ENCODE measurements at places on chromosomes 3 and 15.
A peak's percentile ranks its signal among the peaks of the same experiment; 100 is the strongest.

DNA sequence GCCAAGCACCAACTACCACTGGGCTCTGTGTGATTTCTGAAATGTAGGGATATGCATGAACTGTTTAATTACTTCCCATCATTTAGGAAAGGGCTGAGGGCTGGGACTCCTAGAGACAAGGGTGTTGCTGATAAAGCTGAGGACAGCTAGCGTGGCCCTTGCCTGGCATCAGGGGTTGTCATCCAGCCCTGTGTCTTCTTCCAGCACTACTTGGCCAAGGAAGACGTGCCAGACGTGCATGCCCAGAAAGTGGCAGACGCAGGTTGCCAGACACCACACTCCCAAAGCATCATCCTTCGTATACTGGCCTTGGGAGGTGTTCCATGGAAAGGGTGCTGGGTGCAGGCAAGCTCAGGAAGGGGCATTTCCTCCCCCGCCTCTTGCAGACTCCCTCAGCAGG is 64.8 kb downstream of the LRIG1 start:
- DNase-seq = no peak

GRCh38 chr3:189551007-189551406 is 80.2 kb upstream of the TP63 start:
- no peak for DNase-seq

- DNase-seq = no peak
These were observed 11.2 kb downstream of the VGLL4 start for GRCh38 chr3:11632564-11632963.

DNA sequence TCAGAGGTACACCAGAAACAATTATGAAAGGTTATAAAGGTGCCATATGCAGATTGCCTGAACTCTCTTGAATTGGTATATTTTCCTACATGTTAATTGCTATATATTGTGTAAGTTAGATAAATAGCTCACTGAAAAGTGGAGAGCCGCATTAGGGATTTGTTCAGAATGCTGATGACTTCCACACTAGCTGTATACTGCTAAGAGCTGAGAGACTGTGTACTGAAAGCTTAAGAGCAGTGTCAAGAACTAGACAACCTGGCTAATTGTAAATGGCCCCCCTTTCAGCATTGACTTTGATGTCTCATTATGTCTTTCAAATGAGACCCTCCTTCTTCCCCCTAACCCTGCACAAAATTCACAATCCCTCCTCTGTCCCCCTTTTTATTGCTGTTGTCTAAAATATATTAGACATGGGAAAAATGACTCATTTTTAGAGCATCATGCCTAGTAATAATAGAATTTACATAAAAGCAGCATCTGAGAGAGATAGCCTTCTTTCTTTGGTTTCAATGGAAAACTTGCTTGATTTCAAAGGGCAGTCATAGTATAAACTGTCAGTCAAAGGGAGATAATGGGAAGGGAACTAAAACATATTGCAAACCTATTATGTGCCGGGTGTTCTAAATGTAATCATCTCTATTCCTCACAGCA is 34.7 kb upstream of the GREM1 start:
- no peak for DNase-seq

- no peak for DNase-seq
These were observed 337.6 kb downstream of the IL20RB start for GRCh38 chr3:137295336-137295735.

DNA sequence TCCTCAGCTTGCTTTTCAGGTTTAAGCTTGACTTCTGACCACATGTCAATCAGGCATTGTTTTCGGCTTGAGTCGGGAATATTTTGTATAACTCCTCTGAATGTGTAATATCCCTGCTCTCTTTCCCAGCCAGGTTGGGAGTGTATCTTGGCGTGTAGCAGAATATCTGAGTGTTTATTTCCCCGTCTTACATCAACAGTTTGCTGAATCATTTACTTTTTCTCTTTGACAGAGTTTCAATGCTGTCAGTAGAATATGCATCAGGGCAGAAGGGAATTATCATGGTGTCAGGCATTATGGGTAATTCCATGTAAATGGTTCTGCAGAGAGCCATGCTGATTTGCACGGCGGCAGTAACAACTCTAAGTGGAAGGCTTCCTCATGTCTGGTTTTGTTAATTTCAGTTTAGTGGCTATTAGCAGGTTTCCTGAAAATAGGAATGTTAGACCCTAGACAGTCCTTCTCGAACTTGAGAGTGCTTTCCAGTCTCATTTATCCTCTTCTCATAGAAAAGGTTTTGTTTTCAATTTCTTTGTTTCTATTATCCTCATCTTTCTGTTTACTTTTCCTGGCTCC is 566.3 kb downstream of the AGBL1 start:
- peak; percentile 86 for DNase-seq

GRCh38 chr3:50658831-50659230 is 15.9 kb upstream of the DOCK3 start:
- DNase-seq = no peak

DNA sequence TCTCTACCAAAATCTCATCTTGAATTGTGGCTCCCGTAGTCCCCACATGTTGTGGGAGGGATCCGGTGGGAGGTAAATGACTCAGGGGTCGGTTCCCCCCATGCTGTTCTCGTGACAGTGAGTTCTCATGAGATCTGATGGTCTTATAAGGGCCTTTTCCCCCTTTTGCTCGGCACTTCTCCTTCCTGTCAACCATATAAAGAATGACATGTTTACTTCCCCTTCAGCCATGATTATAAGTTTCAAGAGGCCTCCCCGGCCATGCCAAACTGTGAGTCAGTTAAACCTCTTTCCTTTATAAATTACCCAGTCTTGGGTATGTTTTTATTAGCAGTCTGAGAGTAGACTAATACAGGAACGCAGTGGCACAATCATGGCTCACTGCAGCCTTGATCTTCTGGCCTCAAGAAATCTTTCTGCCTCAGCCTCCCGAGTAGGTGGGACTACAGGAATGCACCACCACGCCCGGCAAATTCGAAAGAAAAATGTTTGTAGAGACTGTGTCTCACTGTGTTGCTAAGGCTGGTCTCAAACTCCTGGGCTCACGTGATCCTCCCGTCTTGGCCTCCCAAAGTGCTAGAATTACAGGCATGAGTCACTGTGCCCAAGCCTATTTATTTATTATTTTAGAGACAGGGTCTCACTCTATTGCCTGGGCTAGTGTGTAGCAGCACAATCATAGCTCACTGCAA is 101.0 kb downstream of the ATP10A start:
- DNase-seq = peak; percentile 35

- no peak for DNase-seq
These were observed 102.3 kb upstream of the GBE1 start for GRCh38 chr3:81863756-81864155.

GRCh38 chr15:89186803-89187202 is 34.6 kb downstream of the RLBP1 start:
- no peak for DNase-seq

GRCh38 chr3:43506644-43507043 is 115.2 kb downstream of the ANO10 start:
- DNase-seq = no peak

DNA sequence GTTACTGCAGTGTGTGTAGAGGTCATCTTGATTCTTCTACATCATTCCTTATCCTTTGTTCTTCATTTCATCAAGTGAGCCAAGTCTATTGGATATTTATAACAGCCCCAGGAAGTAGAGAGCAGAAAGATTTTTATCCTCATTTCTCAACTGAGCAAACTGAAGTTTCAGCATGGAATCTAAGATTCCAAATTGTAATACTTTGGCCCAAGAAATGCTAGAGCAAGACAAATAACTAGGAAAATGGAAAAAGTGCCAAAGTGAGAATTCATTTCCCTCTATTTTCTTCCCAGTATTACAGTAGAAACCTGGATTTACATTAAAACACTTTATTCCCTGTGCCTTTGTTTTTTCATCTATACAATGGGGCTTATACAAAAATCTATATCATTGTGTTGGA is 346.8 kb downstream of the ARPP21 start:
- no peak for DNase-seq

DNA sequence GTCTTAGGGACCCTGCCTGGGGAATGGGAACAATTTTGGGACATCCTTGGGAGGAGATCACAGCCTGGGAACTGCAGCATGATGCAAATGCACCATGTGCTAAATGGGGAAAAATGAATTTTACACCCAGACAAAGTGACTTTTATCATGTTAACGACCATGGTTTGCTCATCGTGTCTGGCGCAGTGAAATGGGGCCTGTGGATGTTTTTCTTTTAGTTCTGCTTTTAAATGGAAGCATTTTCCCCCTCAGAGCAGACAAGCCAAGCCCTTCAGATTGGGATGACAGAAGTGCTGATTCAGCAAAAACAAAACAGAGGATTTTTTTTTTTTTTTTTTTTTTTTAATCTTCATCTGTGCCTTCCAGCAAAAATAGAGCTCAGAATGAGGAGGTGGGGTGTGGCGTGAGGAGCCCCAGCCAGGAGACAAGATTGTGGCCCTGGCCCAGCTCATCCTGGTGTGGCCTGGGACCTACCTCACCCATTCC is 14.3 kb upstream of the CACNA2D2 start:
- DNase-seq = no peak

GRCh38 chr3:141431411-141432378 is 55.1 kb upstream of the RASA2 start:
- no peak for DNase-seq

GRCh38 chr3:153138276-153139210 is 23.5 kb upstream of the RAP2B start:
- peak; percentile 94 for DNase-seq

DNA sequence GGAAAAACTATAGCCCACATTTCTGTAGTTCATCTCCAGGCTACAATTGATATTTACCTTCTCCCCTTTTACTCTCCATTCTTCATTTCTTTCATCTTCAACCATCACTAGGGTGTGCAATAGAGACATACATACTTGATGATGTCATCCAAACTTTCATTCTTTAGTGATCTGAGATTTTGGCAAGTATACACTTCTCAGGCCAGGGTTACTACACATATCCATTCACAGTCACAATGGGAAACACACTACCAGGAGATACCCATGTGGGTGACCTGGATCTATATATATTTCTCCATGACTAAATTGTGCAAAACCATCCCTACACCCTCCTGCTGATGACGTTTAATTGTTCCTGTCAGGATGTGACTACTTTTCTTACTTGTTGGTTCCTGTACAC is 769.5 kb upstream of the DPPA4 start:
- no peak for DNase-seq

DNA sequence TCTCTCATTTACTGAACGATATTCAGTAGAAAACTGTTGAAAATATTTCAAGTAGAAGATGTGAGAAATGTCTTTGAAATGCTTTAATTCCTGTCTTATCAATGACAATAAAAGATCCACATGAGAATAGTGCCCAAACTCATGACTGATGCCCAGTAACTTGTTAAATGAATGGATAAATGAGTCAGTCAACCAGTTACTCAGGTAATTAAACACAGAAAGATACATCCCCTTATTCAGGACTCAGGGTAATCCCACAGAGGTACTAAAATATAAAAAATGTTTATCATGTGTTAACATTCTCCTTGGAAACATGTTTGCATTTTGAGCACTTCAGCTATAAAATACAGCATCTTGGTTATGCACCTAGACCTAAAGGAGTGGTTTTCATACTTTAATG is 169.5 kb downstream of the MBNL1 start:
- no peak for DNase-seq

DNA sequence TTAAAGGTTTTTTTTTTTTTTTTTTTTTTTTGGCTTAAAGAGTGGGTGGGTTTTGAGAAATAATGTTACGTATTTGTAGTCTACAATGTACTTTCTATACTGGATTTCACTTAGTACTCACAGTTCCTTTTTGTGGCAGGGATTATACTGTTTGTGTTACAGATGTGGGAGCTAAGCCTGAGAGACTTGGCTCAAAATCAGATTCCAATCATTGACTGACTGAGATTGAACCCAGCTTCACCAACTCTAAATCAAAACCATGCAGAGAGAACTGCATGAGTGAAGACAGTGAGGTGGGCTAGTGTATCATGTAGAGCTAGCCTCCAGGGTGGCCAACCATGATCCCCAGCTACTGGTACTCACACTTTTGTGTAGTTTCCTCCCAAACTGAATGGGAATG is 68.0 kb downstream of the TMEM108 start:
- DNase-seq = no peak

GRCh38 chr3:126018995-126019394 is 50.0 kb downstream of the ROPN1B start:
- DNase-seq = no peak

GRCh38 chr3:112519424-112520001 is 20.2 kb upstream of the BTLA start:
- DNase-seq = peak; percentile 74

DNA sequence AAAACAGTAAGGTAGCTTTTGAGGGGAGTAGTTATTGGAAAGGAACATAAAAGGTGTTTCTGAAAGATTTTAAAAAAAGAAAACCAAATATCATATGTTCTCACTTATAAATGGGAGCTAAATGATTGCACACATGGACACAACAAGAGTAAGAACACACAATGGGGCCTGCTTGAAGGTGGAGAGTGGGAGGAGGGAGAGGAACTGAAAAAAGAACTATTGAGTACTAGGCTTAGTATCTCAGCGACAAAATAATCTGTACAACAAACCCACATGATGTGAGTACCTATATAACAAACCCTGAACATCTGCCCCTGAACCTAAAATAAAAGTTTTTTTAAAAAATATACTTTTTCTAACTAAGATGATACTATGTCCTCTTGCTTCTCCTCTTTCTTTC is 138.3 kb downstream of the CGGBP1 start:
- no peak for DNase-seq
